ENCODE measurements at places on chromosomes 12 and 14.

- no peak overlapping the region for H3K27ac ChIP-seq
- H3K4me1 ChIP-seq, result no peaks in the 10 kb centered on the region
- DNase-seq, result peak; percentile 17
- no peaks in the 10 kb centered on the region for H3K36me3 ChIP-seq
- no peaks in the 10 kb centered on the region for H3K27me3 ChIP-seq
- no peak overlapping the region for H3K4me3 ChIP-seq
Observed at GRCh38 chr12:68240079-68240478, 13.3 kb downstream of the IL22 start.

DNA sequence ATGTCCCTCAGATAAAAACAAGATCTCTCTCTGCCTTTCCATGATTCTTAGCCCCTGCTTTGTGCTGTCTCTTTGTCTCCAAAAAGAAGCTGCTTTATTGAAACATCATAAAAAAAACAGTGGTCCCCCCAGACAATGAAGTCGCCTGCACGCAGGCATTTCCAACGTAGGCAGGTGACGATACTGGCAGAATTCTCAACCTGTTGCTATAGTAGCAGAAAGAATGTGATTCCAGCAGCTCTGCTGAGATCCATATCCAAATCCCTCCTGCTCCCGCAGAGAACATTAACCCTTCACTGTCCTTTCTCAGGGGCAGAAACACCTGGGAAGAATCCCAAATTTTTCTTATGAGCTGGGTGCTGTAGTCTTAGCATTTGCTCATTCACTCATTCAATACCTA is 84.8 kb downstream of the STON2 start:
- H3K4me3 ChIP-seq, result no peak overlapping the region
- H3K27me3 ChIP-seq, result no peaks in the 10 kb centered on the region
- peaks cover 4% of the 10 kb centered on the region for H3K4me1 ChIP-seq
- H3K27ac ChIP-seq, result no peak overlapping the region

GRCh38 chr12:57381693-57382220 is 49.1 kb downstream of the R3HDM2 start:
- no peaks in the 10 kb centered on the region for H3K4me1 ChIP-seq
- no peak overlapping the region for H3K27ac ChIP-seq
- DNase-seq, result no peak
- peaks cover under 1% of the 10 kb centered on the region for H3K36me3 ChIP-seq
- no peak overlapping the region for H3K4me3 ChIP-seq
- no peaks in the 10 kb centered on the region for H3K27me3 ChIP-seq

DNA sequence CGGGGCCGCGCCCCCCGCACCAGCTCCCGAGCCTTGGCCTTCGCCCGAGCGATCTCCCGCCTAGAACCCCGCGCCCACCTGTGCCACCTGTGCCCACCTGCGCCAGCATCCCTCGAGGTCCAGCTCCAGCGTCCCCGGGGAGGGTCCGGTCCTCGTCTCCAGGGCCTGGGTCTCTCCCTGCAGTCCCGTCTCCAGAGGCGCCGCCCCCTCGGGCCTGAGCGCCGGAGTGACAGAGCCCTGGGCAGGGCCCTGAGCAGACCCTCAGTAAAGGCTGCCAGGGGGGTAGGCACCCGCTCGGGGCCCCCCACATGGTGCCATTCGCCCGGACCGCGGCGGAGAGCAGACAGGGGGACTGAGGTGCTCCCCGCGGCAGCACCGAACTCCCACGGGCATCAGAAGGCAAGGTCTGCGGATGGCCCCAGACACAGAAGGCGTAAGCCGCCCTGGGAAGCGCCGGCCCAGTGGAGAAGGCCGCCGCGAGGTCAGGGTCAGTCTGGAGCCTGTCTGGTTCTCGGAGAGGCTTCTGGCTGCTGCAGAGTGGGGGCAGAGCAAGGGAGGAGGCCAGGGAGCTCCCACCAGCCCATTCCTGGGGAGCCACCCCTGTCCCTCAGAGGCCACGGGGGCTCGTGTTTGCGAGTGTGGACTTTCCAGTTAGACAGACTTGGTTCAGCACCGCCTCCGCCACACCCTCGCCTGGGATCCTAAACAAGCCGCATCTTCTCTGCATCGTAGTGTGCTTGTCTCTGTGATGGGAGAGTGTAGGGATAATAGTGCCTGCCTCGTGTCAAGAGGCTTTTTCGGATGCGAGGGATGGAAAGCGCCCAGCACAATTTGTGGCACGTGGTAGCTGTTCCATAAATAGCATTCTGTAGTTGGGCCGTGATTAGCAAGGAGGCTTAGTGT is 1.1 kb upstream of the PPP1R13B start:
- no peaks in the 10 kb centered on the region for H3K36me3 ChIP-seq
- H3K27ac ChIP-seq, result peak overlapping the region; percentile 94
- DNase-seq, result no peak
- peak overlapping the region; percentile 82 for H3K4me3 ChIP-seq
- peaks cover 23% of the 10 kb centered on the region for H3K27me3 ChIP-seq
- H3K4me1 ChIP-seq, result peaks cover 8% of the 10 kb centered on the region

- DNase-seq, result peak; percentile 2
- no peaks in the 10 kb centered on the region for H3K36me3 ChIP-seq
- H3K4me1 ChIP-seq, result no peaks in the 10 kb centered on the region
- no peak overlapping the region for H3K4me3 ChIP-seq
- H3K27me3 ChIP-seq, result peaks cover 97% of the 10 kb centered on the region
Observed at GRCh38 chr12:4909410-4909733, 333 bp upstream of the KCNA1 start.

DNA sequence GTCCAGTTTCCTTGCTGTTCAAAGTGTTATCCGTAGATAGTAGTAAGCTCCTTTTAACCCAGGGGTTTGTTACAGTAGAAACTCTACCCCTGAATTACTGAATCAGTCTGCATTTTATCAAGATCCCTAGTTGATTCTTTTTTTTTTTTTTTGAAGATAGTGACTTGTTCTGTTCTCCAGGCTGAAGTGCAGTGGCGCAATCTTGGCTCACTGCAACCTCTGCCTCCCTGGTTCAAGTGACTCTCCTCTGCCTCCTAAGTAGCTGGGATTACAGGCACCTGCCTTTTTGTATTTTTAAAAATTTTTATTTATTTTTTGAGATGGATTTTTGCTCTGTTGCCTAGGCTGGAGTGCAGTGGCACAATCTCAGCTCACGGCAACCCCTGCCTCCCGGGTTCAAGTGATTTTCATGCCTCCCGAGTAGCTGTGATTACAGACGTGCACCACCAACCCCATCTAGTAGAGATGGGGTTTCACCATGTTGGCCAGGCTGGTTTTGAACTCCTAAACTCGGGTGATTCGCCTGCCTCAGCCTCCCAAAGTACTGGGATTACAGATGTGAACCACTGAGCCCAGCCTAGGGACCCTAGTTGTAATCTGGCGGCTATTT is 10.5 kb downstream of the LARP4 start:
- no peak overlapping the region for H3K4me3 ChIP-seq
- H3K36me3 ChIP-seq, result peaks cover 5% of the 10 kb centered on the region
- peaks cover 14% of the 10 kb centered on the region for H3K4me1 ChIP-seq
- no peak overlapping the region for H3K27ac ChIP-seq
- DNase-seq, result no peak
- H3K27me3 ChIP-seq, result no peaks in the 10 kb centered on the region

- H3K27ac ChIP-seq, result no peak overlapping the region
- H3K4me1 ChIP-seq, result no peaks in the 10 kb centered on the region
Observed at GRCh38 chr12:110084314-110085015, 36.1 kb upstream of the C12orf76 start.

GRCh38 chr14:65203574-65203973 is 101.3 kb upstream of the MAX start:
- no peaks in the 10 kb centered on the region for H3K4me1 ChIP-seq
- no peaks in the 10 kb centered on the region for H3K36me3 ChIP-seq
- H3K27me3 ChIP-seq, result no peaks in the 10 kb centered on the region
- H3K4me3 ChIP-seq, result no peak overlapping the region
- DNase-seq, result no peak

DNA sequence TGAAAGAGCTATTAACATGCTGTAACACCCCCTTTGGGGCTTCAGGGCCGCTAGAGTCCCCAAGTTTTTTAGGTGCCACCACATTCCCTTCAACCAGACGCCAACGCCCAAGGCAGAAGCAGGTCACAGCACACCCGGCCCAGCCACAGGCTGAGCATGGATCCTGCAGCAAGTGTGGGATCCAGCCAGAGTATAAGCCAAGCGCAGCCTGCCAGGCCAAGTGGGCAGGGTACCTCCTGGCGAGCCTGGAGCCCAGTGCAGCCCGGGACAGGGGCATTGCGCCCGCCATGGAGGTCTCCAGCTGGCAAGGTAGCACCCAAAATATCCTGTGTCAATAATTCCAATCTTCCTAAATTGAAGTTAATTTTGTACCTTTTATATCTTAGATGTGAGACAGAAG is 55.5 kb downstream of the EML5 start:
- H3K36me3 ChIP-seq, result no peaks in the 10 kb centered on the region
- no peak overlapping the region for H3K27ac ChIP-seq
- no peaks in the 10 kb centered on the region for H3K27me3 ChIP-seq
- H3K4me1 ChIP-seq, result no peaks in the 10 kb centered on the region

- no peak overlapping the region for H3K4me3 ChIP-seq
- DNase-seq, result no peak
- H3K27ac ChIP-seq, result no peak overlapping the region
- no peaks in the 10 kb centered on the region for H3K27me3 ChIP-seq
- no peaks in the 10 kb centered on the region for H3K4me1 ChIP-seq
Observed at GRCh38 chr12:1855241-1855640, 34.9 kb downstream of the LRTM2 start.

- no peak for DNase-seq
- no peaks in the 10 kb centered on the region for H3K36me3 ChIP-seq
- no peak overlapping the region for H3K4me3 ChIP-seq
- H3K27ac ChIP-seq, result no peak overlapping the region
Observed at GRCh38 chr12:19048943-19049342, 80.6 kb upstream of the PLEKHA5 start.

- no peak for DNase-seq
- H3K27me3 ChIP-seq, result no peaks in the 10 kb centered on the region
- peaks cover 12% of the 10 kb centered on the region for H3K36me3 ChIP-seq
- H3K4me3 ChIP-seq, result no peak overlapping the region
Observed at GRCh38 chr12:29751676-29752075, 32.1 kb downstream of the TMTC1 start.

GRCh38 chr14:104243200-104243599 is 104.8 kb downstream of the KIF26A start:
- no peak overlapping the region for H3K4me3 ChIP-seq
- no peaks in the 10 kb centered on the region for H3K4me1 ChIP-seq
- peak; percentile 6 for DNase-seq
- H3K27me3 ChIP-seq, result no peaks in the 10 kb centered on the region

- no peak overlapping the region for H3K27ac ChIP-seq
- H3K4me3 ChIP-seq, result peak overlapping the region; percentile 9
- H3K36me3 ChIP-seq, result no peaks in the 10 kb centered on the region
- peaks cover 8% of the 10 kb centered on the region for H3K4me1 ChIP-seq
- DNase-seq, result no peak
Observed at GRCh38 chr14:103273745-103274615, 60.1 kb upstream of the EIF5 start.

DNA sequence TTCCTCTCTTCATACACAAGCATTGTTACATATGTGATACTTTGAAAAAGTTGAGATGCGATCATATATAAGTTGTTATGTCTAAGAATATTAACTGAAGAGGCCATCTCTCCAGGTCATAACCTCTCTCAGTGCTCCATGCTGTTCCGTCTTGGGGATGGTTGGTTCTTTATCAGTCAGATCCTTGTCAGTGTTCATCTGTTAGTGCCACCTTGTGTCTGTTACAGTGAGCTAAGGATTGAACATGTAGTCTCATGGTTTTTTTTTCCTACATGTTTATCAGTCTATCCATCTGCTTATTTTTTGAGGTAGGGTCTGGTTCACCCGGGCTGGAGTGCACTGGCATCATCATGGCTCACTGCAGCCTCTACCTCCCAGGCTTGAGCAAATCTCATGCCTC is 30.5 kb downstream of the EP400 start:
- no peak overlapping the region for H3K4me3 ChIP-seq

- H3K4me1 ChIP-seq, result peaks cover 30% of the 10 kb centered on the region
- H3K27ac ChIP-seq, result peak within 1 kb of the TSS; percentile 84
- peak; percentile 53 for DNase-seq
- H3K4me3 ChIP-seq, result peak within 1 kb of the TSS; percentile 77
- no peaks in the 10 kb centered on the region for H3K36me3 ChIP-seq
Observed at GRCh38 chr12:6200256-6201212, at the start of gene CD9. TSS of gene CD9 (plus strand) at chr12:6200400. CDS start at chr12:6200500, 100 bp downstream.

DNA sequence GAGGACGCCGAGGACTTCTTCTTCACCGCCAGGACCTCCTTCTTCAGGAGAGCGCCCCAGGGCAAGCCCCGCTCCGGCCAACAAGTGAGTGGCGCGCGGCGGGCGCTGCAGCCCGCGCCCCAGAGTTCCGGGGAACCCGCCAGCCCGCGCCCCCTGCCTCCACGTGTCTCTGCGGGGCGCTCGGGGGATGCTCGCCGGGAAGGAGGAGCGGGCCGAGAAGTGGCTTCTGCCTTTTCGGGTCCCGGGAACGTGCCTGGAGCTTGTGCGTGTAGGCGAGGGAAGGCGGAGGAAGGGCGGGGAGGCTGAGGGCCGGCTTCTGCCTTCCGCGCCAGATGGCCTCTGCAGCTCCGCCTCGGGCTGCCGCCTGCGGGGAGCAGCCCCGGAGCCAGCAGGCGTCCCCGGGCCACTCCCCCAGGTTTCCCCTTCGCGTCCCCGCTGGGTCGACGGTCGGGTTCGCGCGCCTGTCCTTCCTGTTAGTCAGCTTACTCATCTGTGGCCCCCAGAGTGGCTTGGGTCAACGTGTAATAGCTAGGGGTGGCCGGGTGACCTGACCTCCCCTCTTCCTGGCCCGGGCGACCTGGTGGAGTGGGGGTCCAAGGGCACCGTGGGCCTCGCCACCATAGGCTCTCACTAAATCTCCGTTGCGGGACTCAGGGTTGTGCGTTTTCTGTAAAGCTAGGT is 505 bp downstream of the RASSF3 start:
- H3K27ac ChIP-seq, result peak overlapping the region; percentile 91
- peak; percentile 64 for DNase-seq
- H3K4me3 ChIP-seq, result peak overlapping the region; percentile 78
- H3K36me3 ChIP-seq, result peaks cover 2% of the 10 kb centered on the region

- no peaks in the 10 kb centered on the region for H3K36me3 ChIP-seq
- no peak overlapping the region for H3K27ac ChIP-seq
- no peaks in the 10 kb centered on the region for H3K27me3 ChIP-seq
Observed at GRCh38 chr12:1620092-1620491, 8.9 kb upstream of the WNT5B start.

All from lung (tissue), 17 donors.